Central memory CD4-positive, alpha-beta T cell (primary cell): ENCODE measurements at places on chromosomes 16 and 17.

DNA sequence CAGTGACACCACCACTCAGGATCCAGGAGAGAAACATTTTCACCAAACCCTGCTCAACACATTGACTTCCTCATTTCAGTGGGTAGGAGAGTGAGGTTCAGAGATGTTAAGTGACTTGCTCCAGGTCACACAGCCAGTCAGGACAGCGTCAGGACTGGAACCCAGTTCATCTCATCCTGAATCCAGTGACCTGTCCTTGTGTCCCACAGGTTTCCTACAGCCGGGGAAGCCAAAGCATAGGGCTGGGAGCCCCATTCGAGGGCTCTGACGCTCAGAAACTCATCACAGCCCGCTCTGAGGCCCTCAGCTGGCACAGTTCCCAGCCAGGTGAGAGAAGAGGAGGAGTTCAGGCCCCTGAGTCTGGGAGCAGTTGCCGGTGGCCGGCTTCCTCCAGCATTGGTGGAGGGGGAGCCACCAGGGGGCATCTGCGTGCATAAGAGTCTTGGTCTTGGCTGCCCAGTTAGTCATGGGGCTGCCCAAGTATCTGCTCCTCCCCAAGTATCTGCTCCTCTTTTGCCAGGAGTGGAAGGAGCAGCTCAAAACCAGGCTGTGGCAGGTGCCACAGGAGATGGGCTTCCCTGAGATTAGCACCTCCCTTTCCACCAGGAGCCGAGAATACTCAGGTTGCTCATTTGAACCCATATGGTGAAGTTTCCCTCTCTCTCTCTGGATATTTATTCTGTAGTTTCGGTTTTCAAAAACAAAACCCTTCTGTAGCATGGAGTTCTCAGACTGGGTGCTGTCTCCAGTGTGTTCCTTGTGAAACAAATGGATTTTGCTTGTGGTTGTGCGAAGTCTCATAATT lies 56.0 kb downstream of the TNFRSF13B start:
- no peak for DNase-seq

DNA sequence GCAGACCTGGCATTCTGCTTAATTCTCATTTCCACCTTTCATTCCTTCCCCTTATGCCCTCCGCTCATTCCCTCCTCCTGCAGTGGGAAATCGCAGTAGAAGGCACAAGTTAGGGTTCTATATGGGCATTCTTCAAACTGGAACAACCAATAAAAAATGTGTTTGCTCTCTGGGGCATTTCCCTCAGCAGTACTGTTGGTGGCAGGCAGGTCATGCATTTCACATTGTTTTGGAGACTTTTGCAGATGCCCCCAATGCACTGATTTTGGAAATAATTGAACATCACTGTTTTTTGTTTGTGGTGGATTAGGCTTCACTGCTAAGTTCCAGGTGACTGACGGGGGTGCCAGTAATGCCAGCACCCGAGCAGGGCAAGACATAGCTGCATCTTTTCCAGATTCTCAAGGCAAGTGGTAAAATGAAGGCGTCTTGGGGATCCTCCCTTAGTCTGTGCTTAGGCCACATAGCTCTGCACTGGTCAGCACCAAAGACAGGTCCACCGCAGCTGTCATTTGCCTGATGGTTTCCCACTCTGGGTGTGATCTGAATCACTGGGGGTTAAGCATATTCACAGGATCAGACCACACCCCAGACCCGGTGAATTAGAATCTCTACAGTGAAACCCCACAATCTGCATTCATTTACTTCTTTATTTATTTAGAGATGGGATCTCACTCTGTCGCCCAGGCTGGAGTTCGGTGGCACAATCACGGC lies 304.5 kb downstream of the CPPED1 start:
- no peak for DNase-seq

GRCh38 chr16:87060034-87060986 lies 256.9 kb downstream of the C16orf95 start:
- DNase-seq, result no peak

- DNase-seq, result no peak
These were observed 1.9 kb downstream of the ZNF843 start for GRCh38 chr16:31440516-31441184.

DNA sequence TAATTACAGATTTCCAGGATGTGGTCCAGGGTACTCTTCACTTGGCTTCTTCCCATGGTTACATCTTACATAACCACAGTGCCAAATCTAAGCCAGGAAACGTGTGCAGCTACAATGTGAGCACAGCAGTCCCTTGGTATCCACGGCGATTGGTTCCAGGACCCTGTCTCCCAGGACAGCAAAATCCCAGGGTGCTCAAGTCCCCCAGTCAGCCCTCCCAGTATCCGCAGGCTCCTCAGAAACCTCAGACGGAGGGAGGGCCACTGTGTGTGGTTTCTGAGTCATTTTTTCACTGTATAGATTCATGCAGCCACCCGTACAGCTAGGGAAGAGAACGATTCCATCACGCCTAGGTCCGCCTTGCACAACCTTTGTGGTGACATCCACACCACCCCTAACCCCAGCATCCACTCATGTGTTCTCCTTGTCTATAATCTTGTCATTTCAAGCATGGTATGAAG lies 11.1 kb upstream of the ATP2C2 start:
- DNase-seq, result no peak

DNA sequence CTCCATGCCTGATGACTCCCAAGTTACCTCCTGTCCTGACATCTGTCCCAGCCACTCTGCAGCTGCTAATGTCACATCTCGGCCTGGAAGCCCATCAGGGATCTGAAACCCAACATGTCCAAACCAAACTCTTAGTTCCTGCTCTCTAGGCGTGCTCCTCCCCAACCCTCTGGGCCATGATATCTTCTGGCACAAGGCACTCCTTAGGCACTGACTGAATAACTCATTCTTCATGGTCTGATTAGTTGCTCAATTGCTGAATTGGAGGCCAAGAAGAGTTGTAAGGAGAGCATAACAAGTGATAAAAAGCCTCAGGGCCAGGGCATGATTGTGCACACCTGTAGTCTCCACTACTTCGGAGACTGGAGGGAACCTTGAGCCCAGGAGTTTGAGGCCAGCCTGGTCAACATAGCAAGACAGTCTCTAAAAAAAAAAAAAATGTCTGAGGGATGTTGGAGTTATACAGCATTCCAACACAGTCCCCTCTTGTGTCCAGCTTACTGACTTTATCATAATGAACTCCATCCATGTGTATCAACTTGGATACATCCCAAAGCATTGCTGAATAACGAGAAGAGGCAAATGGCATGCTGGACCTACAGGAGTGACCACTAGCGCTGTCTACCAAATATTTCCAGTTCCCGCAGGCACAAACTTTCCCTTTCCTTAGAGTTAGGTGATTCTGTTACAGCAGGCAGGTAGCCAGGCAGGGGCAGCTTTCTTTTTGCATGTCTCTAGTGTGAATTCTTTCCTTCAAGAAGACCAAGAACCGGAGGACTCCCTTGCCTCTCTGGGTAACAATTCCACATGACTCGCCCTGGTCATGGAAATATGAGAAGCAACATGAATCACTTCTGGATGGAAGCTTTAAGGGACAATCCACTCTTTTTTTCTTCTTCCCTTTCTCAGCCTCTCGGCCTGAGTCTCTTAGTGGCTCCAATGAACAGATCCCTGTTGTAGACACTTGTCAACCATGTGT lies 18.1 kb upstream of the SHCBP1 start:
- DNase-seq, result no peak

GRCh38 chr17:45775148-45775547 lies 9.0 kb upstream of the CRHR1 start:
- no peak for DNase-seq

- DNase-seq, result no peak
These were observed 1.6 kb upstream of the MRC2 start for GRCh38 chr17:62625870-62626200.
